Endodermal cell (in vitro differentiated cells): ENCODE measurements at places on chromosomes 6 and 20.

DNA sequence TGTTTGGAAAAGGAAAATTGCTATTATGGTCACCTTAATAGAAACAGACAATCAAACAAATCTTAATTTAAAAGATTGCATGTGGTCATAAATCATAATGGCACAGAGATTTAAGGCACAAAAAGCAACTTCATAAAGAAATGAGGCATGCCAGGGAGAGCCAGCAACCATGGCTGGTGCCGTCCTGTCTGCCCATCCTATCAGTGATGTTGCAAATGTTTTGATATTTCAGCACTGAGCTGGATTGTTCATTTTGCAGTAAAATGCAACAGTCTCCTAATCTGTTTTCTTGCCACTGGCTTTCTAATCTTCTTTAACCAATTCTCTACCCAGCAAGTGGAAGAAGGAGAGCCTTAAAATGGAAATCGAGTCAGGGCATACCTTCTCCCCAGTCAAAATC, 249.8 kb downstream of the SAMD5 start:
- no peak for DNase-seq

- no peak for DNase-seq
These were observed 64.9 kb upstream of the GNRH2 start for GRCh38 chr20:2978519-2978918.

- DNase-seq = no peak
These were observed 52.5 kb downstream of the NUDT3 start for GRCh38 chr6:34339971-34340370.

- DNase-seq = no peak
These were observed 708.8 kb downstream of the EYS start for GRCh38 chr6:64998204-64998603.

DNA sequence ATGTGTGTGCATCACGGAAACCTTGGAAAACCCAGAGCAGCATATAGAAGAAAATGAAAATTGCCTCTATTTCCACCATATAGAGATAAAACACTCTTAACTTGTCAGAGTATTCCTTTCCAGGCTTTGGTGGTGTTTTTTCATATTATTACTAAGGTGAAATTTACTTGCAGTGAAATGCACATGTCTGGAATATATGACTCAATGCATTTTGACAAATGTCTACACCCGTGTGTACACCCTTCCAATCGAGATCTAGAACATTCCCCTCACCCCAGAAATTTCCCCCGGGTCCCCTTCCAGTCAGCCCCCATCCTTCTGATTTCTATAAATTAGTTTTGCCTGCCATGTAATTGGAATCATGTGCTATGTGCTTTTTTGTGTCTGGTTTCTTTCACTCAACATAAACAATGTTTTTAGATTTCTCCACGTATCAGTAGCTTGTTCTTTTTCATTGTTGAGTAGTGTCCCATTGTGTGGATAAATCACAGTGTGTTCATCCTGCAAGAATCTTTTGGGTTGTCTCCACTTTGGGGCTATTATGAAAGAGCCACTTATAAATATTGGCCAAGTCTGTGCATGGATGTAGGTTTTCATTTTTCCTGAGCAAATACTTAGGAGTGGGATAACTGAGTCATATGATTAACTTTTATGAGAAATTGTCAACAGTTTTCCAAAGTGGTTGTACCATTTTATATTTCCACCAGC, 19.9 kb upstream of the PREX1 start:
- no peak for DNase-seq
